ENCODE measurements at places on chromosomes 7 and 10. TPM values are rescaled to one million over a fixed set of nuclear protein-coding genes. Genes with fewer than 3 reads are reported as not detected.

DNA sequence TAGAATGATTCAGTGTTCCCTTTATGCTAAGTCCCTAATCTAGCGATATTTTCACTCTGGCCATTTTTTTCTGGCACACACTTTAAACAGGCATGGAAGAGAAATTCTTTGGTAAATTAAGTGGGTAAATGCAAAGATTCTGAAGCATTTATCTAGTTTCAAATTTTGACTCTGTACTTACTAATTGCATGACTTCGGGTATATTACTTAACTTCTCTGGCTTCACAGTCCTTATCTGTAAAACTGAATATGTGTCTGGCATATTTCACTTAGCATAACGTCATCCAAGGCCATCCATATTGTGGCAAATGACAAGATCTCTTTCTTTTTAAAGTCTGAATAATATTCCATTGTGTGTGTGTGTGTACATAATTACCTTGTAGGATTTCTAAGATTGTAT lies 114.5 kb downstream of the MBL2 start:
- DNase-seq: no peak

DNA sequence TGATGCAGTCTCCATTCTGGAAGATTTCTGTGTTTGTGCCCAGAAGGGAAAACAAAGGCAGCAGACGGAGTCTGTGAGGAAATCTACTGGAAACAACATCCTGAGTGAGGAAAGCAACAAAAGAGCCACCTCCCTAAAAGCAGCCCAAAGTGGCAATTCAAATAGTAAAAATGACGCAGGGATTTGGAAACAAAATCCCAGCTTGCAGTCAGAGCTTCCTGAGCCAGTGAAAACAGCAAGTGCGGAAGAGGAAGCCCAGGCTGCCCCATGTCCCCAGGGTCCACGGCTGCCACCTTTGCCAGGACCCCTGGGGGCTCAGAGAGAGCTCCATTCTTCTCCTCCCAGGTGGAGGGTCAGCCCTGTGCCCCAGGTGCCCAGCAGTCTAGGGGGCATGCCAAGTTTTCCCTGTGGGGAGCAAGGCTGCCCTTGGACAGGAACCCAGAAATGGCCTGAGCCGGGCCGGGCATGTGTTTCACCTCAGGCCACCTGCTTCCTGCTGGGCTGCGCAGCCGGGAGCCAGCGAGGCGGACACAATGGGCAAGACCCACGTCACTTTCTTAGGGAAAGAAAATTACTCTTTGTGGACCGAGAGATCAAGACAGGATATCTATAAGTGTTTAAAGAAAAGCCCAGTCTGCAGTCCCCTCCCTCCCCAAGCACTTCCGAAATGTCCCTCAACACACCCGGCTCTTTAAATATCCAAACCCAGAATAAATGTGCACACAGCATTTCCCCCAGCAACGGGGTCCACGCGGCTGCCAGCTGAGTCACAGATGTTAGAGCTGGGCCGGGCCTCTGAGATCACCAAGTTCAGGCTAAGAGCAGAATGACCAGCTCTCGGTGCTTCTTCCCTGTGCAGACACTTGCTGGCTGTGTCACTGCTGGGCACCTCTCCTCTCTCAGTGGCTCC lies 231.1 kb downstream of the ARHGAP12 start:
- no peak for DNase-seq

Gene SLC26A5
- not detected for polyA plus RNA-seq

Gene WNT16
- polyA plus RNA-seq: not detected

Gene MGAM2
- polyA plus RNA-seq: 0.37 TPM

Gene CFAP69
- 15.5 TPM for polyA plus RNA-seq
